ENCODE measurements at places on chromosomes 6 and 20.

DNA sequence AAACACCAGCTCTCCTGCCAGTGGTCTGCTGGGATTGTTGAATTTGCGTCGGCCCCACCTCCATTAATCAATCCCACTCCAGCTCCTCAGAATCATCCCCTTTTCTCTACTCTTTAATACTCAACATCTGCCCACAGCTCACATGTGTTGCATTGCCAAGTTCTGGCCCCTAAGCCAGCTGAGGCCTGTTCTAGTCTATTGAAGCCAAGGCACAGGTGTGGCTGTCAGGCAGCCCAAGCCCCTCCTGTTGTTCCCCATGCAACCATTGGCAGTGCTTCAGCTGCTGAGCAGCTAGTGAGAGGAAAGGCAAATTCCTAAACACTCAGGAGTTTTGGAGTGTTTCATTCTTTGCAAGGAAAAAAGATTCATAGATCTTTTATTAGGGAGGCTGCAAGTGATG is 128.0 kb upstream of the NT5E start:
- no peak for DNase-seq

DNA sequence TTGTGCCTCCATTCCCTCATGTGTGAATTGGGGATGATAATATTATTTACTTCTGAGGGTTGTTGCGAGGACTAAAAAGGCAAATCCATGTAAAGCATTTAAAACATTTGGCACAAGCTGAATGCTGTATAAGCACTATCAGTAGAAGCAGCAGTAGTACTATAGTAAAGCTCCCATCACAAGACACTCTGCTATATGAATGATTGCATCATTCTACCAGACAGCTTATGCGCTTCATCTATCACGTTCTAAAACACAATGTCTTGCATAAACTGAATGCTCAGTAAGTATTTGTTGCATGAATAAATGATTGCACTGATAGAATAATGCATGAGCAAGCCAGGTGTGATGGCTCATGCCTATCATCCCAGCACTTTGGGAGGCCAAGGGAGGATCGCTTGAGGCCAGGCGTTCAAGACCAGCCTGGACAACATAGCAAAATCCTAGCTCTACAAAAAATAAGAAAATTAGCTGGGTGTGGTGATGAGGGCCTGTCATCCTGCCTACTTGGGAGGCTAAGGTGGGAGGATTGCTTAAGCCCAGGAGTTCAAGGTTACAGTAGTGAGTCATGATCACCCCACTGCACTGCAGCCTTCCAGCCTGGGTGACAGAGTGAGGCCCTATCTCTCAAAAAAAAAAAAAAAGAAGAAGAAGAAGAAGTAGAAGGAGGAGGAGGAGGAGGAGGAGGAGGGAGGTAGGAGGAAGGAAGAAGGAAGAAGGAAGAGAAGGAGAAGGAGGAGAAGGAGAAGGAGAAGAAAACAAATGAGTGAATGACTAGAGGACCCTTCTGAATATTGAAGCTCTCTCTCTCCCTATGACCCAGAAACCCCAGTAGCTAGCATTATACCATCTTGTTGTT is 50.0 kb upstream of the FOXO3 start:
- DNase-seq: no peak

- DNase-seq: no peak
These were observed 500.4 kb downstream of the COL12A1 start for GRCh38 chr6:74705451-74705850.

- DNase-seq: no peak
These were observed 2.1 kb upstream of the TMX4 start for GRCh38 chr20:8021541-8022269.

DNA sequence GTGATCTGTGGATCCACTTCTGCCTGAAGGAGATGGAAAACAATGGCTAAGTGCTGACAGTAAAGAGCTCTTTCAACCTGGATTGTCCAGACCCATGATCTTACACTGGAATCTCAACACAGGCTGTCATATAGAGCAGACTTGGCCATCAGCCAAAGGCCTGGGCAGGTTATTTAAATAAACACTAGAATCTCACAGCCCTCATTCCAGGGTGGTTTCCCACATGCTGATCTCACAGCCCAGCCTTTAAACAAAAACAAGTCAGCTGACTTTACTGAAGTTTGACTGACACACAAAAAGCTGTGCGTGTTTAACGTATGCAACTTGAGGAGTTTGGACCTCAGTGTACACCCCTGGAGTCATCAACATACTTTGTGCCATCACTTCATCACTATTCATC is 28.4 kb downstream of the SYNDIG1 start:
- DNase-seq: no peak

DNA sequence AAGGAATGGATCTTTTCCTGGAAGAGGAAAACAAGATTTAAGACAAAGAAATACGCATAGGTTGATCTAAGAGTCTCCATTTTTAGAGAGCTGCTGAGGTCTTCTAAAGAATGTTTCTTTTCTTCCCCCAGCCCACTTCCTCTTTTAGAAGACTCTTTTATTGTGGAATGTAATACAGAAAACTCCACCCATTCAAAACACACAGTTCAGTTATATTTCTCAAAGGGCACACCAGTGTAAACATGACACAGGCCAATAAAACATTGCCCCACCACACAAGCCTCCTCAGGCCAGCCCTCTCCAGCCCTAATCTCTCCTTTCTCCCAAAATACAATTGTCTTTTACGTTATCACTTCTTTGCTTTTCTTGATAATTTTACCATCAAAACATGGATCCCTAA is 42.8 kb downstream of the SLC35B3 start:
- DNase-seq: no peak

DNA sequence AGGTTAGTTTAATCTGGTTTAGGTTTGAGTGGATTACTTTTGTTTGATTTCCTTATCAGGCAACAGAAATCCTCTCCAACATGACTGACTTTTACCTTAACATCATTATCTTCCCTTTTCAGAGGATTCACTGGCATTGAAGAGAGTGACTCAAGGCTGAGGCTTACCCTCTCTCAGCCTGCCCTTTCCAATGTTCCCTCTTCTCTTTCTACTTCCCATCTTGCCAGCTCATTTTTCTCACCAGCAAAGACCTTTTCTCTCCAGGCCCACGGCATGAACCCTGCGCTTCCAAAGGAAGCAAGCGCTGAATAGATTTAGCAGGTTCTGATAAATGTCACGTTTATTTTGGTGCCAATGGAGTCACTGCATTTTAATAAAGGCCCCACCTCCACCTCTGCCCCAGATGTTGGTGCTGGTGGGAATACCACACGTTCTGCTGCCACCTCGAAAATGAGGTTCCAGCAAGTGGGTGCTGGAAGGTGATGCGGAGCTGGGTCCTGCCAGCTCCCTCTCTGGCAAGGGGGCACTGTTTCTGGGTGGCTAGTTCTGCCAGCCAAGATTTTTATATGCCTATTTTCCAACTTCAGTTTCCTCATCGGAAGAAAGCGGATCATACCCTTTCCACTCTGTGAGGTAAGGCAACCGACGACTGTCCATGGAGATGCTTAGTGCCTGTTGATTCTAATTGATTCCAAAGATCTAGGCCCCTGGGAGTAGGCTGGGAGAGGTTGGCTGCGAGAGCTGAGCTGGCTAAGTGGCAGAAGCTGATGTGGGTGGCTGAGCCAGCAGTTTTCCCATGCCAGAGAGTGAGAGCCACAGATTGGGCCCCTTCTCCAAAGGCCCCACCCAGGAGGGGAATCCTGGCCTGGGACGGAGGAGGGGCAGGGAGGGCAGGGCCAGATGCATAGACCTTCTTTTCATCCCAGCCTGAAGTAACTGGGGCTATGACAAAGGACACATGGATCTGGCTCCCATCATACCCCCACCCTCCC is 87.7 kb upstream of the MAFB start:
- no peak for DNase-seq

- no peak for DNase-seq
These were observed 82.9 kb downstream of the OGFRL1 start for GRCh38 chr6:71371559-71371958.

- DNase-seq: no peak
These were observed 4.1 kb downstream of the TCF21 start for GRCh38 chr6:133892813-133893691.

DNA sequence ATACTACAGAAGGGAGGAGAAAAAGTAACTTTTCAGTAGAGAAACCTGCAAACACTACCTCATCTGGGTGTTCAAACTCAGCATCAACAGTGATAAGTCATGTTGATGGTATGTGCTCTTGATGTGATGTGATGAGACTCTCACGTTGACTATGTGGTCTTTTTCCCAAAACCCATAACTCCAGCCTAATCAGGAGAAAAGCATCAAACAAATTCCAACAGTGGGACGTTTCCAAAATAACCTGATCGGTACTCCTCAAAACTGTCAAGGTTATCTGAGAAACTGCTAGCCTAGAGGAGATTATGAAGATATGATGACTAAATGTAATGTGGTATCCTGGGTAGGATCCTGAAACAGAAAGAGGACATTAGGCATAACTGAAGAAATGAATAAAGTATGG is 41.9 kb upstream of the TAB2 start:
- DNase-seq: no peak

- peak; percentile 15 for DNase-seq
These were observed at the start of gene L3MBTL1 for GRCh38 chr20:43507150-43508080. TSS of gene L3MBTL1 (plus strand) at chr20:43507697. CDS start at chr20:43513504, 5,807 bp downstream.

- DNase-seq: no peak
These were observed 354.2 kb downstream of the GRIK2 start for GRCh38 chr6:101747716-101748115.

DNA sequence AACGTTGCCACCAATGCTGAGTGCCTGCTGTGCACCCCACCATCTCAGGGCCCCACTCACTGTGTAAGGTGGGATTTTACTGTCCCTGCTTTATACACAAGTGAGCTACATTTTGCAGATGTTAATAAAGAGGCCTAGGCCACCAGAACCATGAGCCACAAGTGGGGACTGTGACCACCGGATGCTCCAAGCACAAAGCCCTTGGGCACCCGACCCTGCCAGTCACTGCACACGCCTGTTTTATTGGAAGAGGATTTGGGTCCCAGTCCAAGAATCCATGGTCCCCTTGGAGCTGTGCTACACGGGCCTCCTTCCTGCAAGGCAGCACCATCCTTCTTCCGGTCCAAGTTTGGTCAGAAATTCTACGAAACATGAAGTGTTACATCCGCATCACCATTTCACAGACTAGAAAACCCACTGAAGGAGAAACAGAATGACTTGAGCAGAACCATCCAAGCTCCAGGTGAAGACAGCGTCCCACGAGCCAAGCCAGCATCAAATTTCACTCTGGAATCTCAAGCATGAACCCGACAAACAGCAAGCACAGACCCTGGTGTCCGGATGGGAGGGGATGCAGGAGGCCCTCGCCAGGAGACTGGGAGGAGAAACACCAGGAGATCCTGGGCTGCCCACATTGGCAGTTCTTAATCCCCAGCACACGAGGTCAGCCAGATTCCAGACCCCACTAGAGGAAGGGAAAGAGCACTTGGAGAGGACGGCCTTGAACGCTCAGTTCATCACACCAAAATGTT is 226.9 kb downstream of the DLL1 start:
- no peak for DNase-seq

GRCh38 chr6:45707176-45707575 is 308.5 kb downstream of the CLIC5 start:
- DNase-seq: no peak

- DNase-seq: no peak
These were observed 38.6 kb downstream of the ZNF217 start for GRCh38 chr20:53555081-53555480.

DNA sequence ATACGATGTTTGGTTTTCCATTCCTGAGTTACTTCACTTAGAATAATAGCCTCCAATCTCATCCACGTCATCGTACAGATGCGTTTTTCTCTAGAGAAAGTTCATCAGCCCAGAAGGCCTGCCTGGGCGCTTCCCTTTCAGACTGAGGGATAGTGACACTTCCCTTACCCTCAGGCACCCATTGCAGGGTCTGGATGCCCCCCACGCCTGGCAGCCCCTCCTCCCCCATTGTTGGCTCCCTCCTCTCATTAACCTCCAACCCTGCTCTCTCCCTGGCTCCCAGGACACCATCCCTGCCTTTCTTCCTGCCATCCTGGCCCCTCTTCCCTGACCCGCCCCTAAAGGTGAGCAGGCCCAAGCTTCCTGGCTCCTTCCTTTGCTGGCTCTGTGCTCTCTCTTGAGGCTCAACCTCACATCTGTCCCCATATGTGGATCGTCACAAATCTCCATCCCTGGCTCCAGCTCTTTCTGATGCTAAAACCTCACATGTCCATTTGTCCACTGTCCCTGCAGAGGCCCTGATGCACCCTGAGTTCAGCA is 145.2 kb downstream of the SYCP2 start:
- no peak for DNase-seq

- no peak for DNase-seq
These were observed at the start of gene KCNK17 for GRCh38 chr6:39314273-39314795. TSS of gene KCNK17 (minus strand) at chr6:39314419. CDS start at chr6:39314320, 99 bp downstream.

- no peak for DNase-seq
These were observed 14.2 kb downstream of the E2F3 start for GRCh38 chr6:20415712-20416454.

DNA sequence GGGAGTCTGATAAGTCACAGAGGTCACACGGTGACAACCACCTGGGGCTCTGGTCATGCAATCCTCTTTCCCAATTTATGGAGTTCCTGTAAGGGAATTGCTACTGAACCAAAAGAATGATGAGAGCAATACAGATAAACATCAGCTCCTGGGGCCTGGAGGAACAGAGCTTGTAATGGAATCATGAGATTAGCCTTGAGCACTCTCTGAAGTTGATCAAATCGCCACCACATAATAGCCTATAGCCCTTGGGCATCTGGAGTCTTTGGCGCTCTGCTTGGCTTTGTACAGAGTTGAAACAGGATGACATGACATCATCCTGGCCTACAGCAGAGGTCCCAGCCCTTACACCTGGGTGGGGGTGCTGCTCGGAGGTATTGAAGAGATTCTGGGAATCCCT is 154.3 kb upstream of the DTNBP1 start:
- DNase-seq: no peak

GRCh38 chr20:20276811-20277530 is 90.9 kb upstream of the INSM1 start:
- no peak for DNase-seq

DNA sequence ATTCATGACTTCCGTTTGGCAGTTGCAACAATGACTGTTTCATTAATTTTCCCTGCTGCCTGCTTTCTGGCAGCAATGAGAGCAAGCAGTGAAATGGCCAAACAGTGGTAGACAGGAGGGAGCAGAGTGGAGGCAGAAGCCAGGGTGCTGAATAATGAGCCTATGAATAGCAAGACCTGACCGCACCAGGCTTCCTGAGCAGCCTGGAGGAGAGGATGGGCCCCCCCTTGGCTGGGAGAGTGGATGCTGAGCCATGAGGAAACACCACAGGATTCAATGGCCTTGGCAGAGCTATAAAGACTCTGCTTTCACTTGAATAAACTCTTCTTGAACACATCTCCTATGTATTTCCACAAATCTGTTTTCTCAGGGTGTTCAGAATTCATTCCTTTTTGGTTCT is 68.1 kb upstream of the SNRPB2 start:
- DNase-seq: no peak

- DNase-seq: no peak
These were observed 263.5 kb downstream of the TFAP2A start for GRCh38 chr6:10151144-10151915.

GRCh38 chr6:167420858-167421766 is 96.2 kb downstream of the TTLL2 start:
- no peak for DNase-seq
